Effector memory CD8-positive, alpha-beta T cell (primary cell): ENCODE measurements at places on chromosomes 4 and X.

- DNase-seq = no peak
These were observed 74.8 kb upstream of the SLIT2 start for GRCh38 chr4:20176881-20177280.

DNA sequence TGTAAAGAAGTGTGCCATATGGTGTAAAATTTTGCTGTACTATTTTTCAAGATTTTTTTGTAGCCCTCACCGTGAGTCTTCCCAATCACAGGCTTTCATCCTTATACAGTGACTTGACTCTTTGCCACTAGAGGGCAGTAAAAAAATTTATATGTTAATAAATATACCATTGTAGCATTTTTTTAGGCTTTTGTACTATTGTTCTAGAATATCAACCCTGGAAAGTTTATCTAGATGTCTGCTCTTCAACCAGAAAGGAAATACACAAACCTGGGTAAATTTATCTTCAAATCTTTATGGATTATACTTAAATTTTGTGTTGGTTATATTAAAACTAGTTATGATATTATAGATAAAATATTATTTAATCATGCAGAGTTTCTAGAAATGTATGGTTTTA, 235.3 kb downstream of the TENM3 start:
- no peak for DNase-seq

DNA sequence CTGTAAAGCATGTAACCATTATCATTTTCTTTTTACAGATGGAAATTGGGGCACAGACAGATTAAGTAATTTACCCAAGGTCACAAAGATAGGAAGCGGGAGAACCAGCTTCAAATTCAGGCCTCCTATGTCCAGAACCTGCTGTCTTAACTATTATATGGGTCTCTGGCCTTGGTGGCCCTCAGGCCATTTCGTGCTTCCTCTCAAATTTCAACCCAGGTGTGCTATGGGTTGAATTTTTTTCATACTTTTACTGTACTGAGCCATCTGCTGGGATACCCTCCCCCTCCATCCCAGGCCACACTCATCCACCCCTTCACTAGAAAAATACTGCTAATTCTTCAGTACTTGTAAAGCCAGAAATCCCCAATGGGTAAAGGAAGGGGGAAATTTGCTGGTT, 42.3 kb downstream of the KLF3 start:
- no peak for DNase-seq

- no peak for DNase-seq
These were observed at the start of gene PTCHD1 for GRCh38 chrX:23334848-23335599. PTCHD1 (plus strand) TSS chrX:23334849; CDS start chrX:23334876, 27 bp downstream.

DNA sequence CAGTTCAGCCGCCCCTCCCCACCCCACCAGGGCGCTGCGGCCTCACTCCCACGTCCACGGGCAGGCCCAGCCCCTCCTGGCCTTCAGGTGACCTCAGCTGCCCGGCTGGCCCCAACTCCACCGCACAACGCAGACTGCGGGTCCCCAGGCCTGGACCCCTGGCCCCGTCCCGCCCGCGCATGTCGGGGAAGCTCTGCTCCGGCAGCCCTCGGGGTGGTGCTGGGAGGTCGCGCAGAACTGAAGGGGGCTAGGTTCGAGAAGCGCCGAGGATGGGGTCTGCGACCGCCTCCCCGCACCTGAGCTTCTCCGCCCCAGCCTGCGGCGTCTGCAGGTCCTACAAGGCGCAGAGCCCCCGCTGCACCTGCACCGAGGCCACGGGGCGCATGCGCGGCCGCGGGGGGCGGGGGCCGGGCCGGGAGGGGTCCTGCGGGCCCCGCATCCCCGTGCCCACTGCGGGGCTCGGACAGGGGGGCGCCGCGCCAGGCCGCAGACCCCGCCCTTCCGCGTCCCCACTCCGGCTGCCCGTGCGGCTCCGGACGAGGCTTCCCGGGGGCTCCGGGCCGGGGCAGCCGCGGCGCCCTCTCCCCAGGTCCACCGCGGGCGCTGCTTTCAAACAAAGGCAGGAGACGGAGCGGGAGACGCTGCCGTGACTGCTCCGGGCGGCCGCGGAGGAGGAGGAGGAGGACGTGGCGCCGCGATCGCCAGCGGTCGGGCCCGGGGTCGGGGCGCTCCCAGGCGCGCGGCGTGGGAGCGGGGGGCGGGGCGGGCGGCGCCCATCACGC, 672 bp upstream of the NAT8L start:
- DNase-seq = no peak

GRCh38 chr4:74223801-74224200, 65.9 kb downstream of the MTHFD2L start:
- DNase-seq = no peak

DNA sequence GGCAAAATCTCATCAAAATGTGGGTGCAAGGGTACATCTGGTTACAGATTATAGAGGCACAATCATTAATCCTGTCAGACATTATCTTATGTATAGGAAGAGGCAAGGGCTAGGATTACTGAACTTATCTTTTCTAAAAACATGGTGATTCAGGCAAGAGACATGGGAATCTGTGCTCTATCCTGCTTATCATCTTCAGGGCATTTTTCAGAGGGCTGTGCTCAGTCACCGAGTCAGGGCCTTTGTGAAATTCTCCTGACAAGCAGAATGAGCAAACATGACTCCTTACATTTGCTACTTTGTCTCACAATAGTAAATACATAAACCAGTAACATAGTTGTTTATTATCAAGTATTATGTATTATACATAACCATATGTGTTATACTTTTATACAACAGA, 84.2 kb upstream of the KCTD8 start:
- DNase-seq = no peak

- no peak for DNase-seq
These were observed 25.1 kb upstream of the HS6ST2 start for GRCh38 chrX:132983496-132983895.

DNA sequence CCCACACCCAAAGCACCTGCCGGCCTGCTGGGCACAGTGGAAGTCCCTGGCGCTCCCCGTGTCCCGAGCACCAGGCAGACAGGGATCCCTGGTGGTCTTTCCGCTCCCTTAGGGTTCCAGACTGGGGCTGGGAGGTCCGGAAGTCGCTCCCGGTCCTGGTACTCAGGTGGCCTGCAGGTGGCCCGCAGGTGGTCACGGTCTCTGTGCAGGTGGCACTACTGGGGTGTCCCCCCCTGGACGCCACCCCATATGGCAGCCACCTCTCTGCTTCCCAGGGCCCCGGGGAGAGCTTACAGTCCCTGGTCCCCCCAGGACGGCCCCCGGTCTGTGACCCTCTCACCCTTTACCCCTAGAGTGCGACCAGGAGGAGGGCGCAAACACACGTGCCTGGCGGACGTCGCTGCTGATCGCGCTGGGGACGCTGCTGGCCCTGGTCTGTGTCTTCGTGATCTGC, 13.6 kb downstream of the SLC25A6 start:
- no peak for DNase-seq

DNA sequence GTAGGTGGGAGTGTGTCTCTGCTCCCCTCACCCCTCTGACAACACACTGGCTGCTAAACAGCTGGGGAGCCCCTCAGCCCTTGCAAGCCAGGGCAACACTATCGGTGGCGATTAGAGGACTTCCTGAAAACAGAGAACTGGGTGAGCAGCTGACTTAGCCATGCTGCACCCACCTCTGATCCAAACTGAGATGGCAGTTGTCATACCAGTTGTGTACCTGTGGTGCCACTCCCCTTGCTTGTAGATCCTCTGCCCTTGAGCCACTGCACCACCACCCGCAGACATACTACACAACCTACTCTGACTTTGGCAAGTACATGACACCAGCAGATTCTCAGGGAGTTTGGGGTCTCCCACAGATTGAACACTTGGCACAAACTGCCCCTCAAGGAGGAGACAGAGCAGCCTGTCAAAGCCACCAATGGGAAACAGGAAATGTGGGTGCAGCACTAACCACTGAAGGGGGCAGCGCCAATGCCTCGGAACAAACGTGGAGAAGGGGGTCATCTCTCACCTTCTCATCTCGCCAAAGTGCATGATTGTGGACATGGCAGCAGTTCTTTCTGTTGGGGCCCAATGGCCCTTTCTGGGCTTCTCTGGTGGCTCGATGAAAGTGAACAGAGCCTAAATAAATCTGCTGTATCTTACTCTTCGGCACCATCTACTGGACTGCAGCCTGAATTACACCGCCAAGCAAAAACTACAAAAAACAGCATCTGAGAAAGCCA, 119.8 kb downstream of the NEK1 start:
- peak; percentile 31 for DNase-seq

DNA sequence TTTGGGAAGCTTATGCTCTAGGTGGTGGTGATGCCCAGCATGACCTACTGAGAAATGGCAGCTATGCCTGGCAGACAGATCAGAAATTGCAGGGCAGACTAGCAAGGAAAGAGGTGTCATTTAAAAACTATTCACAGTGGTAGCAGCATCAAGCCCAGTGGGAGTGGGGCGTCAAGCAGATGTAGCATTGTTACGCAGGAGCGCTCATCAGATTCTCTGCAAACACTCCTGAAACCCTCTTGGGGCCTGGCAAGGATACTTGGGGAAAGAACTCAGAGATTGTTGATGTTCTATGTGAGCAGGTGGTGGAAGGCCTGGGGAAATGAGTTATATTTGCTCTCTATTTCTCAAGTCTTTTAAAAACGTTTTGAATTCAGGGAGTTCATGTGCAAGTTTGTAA, 437.6 kb downstream of the RAPGEF2 start:
- DNase-seq = no peak

DNA sequence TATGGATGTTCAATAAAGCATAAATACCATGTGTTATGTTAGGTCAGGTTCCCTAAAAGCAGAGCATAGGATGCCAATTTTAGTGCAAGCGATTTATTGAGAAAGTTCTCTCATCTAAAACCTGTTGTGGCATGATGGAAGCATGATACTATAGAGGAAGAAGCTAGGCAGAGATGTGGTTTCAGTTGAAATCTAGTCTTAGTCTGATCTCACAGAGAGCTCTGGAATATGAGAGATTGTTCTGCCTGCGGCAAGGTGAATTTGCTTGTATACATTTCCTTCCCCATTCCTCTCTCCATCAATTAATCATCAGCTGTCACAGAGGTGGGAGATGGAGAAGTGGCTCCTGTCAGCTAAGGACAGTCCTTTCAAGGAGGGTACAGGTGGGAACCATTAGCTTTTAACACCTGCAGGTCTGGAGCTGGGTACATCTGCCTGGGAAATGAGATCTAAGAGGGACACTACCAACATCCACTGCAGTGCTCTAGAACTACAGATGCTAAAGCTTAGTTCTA, 252.4 kb downstream of the CFAP299 start:
- DNase-seq = no peak

GRCh38 chr4:138256608-138257007, 14.5 kb upstream of the SLC7A11 start:
- no peak for DNase-seq

- DNase-seq = no peak
These were observed 4.9 kb upstream of the WDFY3 start for GRCh38 chr4:84971319-84971932.

- DNase-seq = no peak
These were observed 336.2 kb downstream of the SLC7A11 start for GRCh38 chr4:137905930-137906329.

GRCh38 chr4:69760455-69760854, at the start of gene SULT1B1:
SULT1B1 (minus strand) TSS chr4:69760620; CDS start chr4:69755217, 5,403 bp downstream.
- no peak for DNase-seq

DNA sequence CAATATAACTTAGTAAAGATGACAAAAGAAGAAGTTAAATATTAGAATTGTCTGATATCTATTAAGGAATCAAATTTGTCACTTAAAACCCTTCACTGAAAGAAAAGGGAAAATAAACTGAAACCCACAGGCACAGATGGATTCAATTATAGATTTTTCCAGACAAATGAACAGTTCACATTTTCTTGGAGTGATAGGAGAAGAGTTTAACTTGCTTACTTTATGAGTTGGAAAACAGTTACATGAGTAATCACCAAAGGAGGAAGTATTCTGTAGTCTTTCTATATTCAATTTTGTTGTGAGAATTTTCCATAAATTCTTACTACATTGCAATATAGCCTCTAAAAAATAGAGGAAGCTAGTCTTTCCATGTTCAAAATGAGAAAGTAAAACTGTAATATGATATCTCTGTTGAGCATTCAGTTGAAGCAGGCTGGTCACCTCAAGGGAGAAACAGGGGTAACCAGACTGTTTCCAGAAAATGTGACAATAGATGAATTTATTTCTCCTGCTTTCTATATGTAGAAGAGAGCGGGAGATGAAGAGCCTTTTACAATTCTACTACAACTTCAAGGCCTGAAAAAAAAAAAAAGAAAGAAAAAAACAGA, 330.3 kb upstream of the EPHA5 start:
- DNase-seq = no peak

DNA sequence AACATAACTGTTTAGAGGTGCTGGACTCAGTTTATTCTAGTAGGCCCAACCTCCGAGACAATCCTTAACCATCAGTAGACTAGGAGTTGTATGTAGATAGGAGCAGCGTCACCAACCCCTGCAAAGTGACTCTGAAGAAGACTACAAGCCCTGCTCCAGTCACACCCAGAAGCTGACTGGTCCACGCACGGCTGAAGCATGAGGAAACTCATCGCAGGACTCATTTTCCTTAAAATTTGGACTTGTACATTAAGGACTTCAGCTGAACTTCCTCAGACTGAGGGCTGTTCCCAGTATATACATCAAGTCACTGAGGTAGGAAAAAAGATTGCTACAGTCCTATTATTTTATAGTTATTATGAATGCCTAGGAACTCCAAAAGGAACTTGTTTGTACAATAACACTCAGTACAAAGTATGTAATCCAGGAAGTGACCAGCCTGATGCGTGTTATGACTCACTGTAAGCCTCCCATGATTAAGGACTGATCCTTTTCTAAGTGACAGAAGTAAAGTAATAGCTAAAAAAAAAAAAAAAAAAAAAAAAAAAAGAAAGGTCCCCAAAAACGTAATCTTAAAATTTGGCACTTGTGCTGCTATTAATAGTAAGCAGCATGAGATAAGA, 41.6 kb upstream of the UGT2B7 start:
- no peak for DNase-seq

DNA sequence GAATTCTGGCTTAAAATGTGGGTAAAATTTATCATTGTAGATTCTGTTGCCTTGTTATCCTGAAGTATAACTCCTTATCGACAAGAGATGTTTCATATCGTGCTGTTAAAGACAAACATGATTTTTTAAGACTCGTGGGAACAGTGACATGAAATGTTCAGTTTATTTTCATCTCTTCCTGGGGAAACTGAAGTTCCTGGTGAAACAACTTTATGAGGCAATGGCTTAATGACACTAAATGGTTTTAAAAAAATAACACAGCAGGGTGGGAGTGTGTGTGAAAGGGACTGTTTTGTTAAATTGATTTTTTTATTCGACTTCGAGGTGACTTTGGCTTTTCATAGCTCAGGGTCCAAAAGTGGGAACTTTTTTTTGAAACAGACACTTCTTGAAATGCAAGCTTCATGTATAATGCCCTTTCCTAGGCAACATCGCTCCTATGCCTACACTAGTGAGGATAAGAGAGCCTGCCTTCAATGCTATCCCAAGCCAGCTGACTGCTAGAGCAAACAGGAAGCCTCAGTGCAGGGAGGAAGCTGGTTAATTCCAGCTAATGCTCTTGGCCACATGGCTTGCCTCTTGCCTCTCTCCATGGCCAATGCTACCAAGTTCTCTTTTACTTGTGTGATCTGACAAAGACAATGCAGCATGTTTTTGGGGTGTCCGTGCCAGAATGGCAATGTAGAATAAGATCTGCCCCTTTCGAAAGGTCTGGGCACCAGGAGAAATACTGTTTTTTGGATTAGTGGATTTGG, 80.9 kb upstream of the PLAC1 start:
- DNase-seq = no peak
